ENCODE measurements at places on chromosomes 1 and 21.

DNA sequence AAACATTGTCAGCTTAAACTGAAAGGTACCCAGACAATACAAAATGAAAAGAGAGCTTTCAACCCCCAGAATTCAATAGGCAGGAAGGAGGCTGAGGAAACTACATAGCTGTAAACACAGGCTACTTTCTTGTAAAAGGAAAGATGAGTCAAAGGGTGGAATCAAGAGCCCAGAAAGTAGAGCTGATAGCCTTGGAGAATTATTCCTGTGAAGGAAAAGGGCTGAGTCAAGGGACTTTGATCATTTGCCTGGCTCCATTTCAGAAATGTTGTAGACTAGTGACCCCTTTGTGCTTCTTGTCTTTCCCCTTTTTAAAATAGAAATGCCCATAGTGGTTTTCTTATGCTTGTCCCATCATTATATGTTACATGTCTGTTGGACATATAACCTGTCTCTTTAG, 597.6 kb downstream of the ADGRL2 start:
- DNase-seq: no peak
- no peaks in the 10 kb centered on the region for H3K27me3 ChIP-seq
- no peak overlapping the region for H3K4me3 ChIP-seq
- H3K4me1 ChIP-seq: peaks cover under 1% of the 10 kb centered on the region
- no peak overlapping the region for H3K27ac ChIP-seq
- H3K36me3 ChIP-seq: no peaks in the 10 kb centered on the region

DNA sequence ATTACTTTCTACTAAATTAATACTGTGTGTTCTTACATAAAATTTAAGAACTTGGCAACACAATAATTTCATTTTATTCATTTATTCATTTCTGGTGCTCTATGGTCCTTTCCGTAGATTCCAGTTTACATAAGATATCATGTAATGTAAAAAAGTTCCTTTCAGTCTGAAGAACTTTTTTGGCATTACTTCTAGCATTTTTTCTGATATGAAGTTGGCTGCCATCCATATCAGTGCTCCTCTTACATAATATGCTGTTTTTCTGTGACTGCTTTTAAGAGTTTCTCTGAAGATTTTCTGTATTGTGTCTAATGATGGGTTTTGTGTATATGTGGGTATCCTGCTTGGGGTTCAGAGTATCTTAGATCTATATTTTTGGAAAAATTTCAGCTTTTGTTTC, 34.8 kb downstream of the LIN9 start:
- H3K27ac ChIP-seq: peak overlapping the region; percentile 72
- no peak overlapping the region for H3K4me3 ChIP-seq
- H3K4me1 ChIP-seq: peaks cover 4% of the 10 kb centered on the region
- no peak for DNase-seq
- H3K27me3 ChIP-seq: no peaks in the 10 kb centered on the region
- no peaks in the 10 kb centered on the region for H3K36me3 ChIP-seq

GRCh38 chr1:155969377-155969791, 9.0 kb downstream of the ARHGEF2 start:
- no peak overlapping the region for H3K4me3 ChIP-seq
- H3K4me1 ChIP-seq: peaks cover 76% of the 10 kb centered on the region
- H3K27ac ChIP-seq: peak overlapping the region; percentile 66
- DNase-seq: no peak
- H3K36me3 ChIP-seq: peaks cover 44% of the 10 kb centered on the region
- no peaks in the 10 kb centered on the region for H3K27me3 ChIP-seq

GRCh38 chr1:54649130-54649898, 7.7 kb downstream of the MROH7 start:
- no peak for DNase-seq
- no peak overlapping the region for H3K4me3 ChIP-seq
- H3K27me3 ChIP-seq: no peaks in the 10 kb centered on the region
- H3K27ac ChIP-seq: no peak overlapping the region
- H3K36me3 ChIP-seq: no peaks in the 10 kb centered on the region

GRCh38 chr1:246040200-246040890, 466.7 kb downstream of the SMYD3 start:
- H3K27ac ChIP-seq: no peak overlapping the region
- no peaks in the 10 kb centered on the region for H3K27me3 ChIP-seq
- H3K4me1 ChIP-seq: no peaks in the 10 kb centered on the region
- H3K36me3 ChIP-seq: no peaks in the 10 kb centered on the region
- DNase-seq: no peak

DNA sequence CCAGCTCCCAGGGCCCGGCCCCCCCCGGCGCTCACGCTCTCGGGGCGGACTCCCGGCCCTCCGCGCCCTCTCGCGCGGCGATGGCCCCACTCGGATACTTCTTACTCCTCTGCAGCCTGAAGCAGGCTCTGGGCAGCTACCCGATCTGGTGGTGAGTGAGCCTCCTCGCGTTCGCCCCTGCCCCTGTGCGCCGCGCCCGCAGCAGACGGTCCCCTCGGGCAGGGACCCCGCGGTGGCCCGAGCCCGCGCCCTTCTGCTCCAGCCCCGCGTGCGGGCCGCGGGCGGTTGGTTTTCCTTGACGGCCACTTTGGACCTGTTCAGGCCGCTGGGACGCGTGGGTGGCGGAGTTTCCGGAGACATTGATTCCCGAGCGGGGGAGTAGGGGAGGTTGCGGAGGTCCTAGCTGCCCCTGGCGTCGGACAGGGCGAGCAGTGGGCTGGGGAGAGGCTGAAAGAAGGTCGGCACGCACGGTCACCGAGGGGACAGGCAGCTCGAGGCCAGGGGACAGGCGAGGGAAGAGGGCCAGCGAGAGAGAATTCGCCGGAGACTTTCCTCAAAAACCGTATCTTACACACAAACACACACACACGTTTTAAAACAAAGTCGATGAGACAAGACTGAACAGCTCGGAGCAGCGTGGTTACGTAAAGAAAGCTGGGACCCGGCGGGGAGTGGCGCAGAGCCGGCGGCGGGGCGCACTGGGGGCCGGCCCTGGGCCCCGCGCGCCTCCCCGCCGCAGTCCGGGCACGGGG, 427 bp downstream of the WNT3A start:
- DNase-seq: no peak
- no peaks in the 10 kb centered on the region for H3K36me3 ChIP-seq
- H3K27ac ChIP-seq: no peak overlapping the region
- peaks cover 4% of the 10 kb centered on the region for H3K4me1 ChIP-seq
- H3K4me3 ChIP-seq: no peak overlapping the region

DNA sequence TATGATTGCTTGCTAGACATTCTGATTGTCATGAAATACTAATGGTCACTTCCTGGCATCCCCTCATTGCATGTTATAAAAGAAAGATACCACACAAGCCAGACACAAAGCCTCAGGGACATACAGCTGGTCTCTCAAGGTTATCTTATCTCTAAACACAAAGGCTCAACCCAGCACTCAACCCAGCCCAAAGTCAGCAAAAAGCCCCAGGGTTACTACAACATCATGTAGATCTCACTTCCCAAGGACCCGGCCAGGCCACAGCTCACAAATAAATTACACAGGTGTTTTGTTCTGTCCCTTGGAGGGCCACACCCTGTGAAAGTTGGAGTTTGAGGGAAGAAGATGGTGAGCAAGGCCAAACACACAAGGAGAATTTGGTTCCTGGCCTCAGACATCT, 109.7 kb upstream of the BARHL2 start:
- no peaks in the 10 kb centered on the region for H3K27me3 ChIP-seq
- no peaks in the 10 kb centered on the region for H3K4me1 ChIP-seq
- DNase-seq: no peak
- H3K36me3 ChIP-seq: no peaks in the 10 kb centered on the region

GRCh38 chr1:165875171-165875570, 47.8 kb downstream of the UCK2 start:
- H3K4me1 ChIP-seq: no peaks in the 10 kb centered on the region
- no peak for DNase-seq
- no peaks in the 10 kb centered on the region for H3K36me3 ChIP-seq
- H3K4me3 ChIP-seq: no peak overlapping the region
- no peaks in the 10 kb centered on the region for H3K27me3 ChIP-seq
- H3K27ac ChIP-seq: no peak overlapping the region

GRCh38 chr1:67150931-67151330, 15.3 kb upstream of the IL23R start:
- H3K36me3 ChIP-seq: no peaks in the 10 kb centered on the region
- H3K27me3 ChIP-seq: no peaks in the 10 kb centered on the region
- no peak overlapping the region for H3K27ac ChIP-seq
- DNase-seq: no peak

GRCh38 chr1:226677027-226678020, 61.8 kb downstream of the ITPKB start:
- peak overlapping the region; percentile 42 for H3K4me3 ChIP-seq
- peaks cover 71% of the 10 kb centered on the region for H3K4me1 ChIP-seq
- peak overlapping the region; percentile 79 for H3K27ac ChIP-seq
- peak; percentile 66 for DNase-seq
- no peaks in the 10 kb centered on the region for H3K36me3 ChIP-seq
- no peaks in the 10 kb centered on the region for H3K27me3 ChIP-seq

DNA sequence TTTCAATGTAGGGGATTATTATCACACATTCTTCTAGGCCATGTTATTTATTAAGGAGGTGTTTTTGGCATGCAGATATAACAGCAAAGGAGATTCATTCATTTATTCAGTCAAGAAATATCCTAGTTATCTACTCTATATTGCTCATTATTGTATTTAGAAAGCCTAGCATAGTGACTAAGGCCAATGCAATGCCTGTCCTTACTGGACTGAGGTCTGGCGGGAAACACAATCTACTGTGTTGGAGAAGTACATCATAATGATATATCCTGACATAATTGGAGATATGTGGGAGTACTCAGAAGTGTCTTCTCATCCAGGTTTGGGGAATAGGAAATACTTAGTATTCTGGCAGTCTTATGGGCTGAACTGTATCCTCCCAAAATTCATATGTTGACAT, 421.5 kb upstream of the USP24 start:
- no peaks in the 10 kb centered on the region for H3K27me3 ChIP-seq
- H3K36me3 ChIP-seq: no peaks in the 10 kb centered on the region

DNA sequence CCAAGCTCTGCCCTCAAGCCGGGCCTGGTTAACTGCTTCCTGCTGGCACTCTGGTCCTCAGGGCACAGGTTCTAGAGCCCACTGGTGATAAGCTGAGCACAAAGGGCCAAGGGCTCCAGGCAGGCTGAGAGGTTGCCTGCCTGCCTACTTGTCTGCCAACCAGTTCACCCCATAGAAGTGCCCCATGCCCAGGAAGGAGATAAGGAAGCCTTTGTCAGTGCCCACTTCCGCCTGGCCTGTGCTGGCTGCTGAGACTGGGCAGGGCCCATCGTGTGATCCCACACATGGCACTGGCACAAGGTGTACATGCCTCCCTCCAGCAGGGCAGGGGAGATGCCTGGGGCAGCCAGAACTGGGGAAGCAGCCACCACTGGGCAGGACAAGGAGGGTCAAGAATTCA, 24.1 kb downstream of the SLC9A1 start:
- no peak overlapping the region for H3K27ac ChIP-seq
- no peak for DNase-seq
- H3K4me1 ChIP-seq: peaks cover 8% of the 10 kb centered on the region
- H3K27me3 ChIP-seq: no peaks in the 10 kb centered on the region
- no peak overlapping the region for H3K4me3 ChIP-seq

GRCh38 chr1:16717336-16718098, 22.8 kb upstream of the RNU1-4 start:
- H3K27me3 ChIP-seq: no peaks in the 10 kb centered on the region
- no peaks in the 10 kb centered on the region for H3K36me3 ChIP-seq
- H3K4me3 ChIP-seq: no peak overlapping the region

- H3K4me1 ChIP-seq: no peaks in the 10 kb centered on the region
- no peak for DNase-seq
- no peaks in the 10 kb centered on the region for H3K36me3 ChIP-seq
- H3K27me3 ChIP-seq: no peaks in the 10 kb centered on the region
- no peak overlapping the region for H3K27ac ChIP-seq
- no peak overlapping the region for H3K4me3 ChIP-seq
Measured at GRCh38 chr1:167440776-167441175, 77.6 kb downstream of the CD247 start.

- peaks cover 4% of the 10 kb centered on the region for H3K4me1 ChIP-seq
- no peak for DNase-seq
- no peak overlapping the region for H3K27ac ChIP-seq
- no peak overlapping the region for H3K4me3 ChIP-seq
- H3K36me3 ChIP-seq: no peaks in the 10 kb centered on the region
Measured at GRCh38 chr1:82160036-82160435, 359.3 kb downstream of the ADGRL2 start.

- no peaks in the 10 kb centered on the region for H3K27me3 ChIP-seq
- no peak overlapping the region for H3K4me3 ChIP-seq
- peaks cover 25% of the 10 kb centered on the region for H3K36me3 ChIP-seq
- no peak for DNase-seq
Measured at GRCh38 chr1:224127925-224128819, 14.3 kb downstream of the FBXO28 start.

DNA sequence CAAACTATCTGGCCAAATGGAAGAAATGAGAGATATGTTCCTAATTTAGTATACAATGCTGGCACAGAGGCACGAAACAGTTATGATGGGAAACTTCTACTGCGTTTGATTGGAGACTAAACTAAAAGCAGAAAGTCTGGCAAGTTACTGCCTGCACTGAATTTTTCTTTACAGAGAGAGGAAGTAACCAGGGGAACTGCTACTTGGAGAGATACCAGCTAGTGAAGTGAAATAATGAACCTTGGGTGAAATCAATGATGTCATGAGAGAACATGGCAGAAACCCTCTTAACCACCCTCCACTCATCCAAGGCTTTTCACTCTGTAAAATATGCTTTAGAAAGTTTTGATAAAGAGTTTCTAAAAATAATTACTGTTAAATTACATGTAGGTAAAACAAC, 29.3 kb downstream of the NIBAN1 start:
- no peaks in the 10 kb centered on the region for H3K27me3 ChIP-seq
- H3K4me1 ChIP-seq: peaks cover 74% of the 10 kb centered on the region
- H3K27ac ChIP-seq: peak overlapping the region; percentile 65

DNA sequence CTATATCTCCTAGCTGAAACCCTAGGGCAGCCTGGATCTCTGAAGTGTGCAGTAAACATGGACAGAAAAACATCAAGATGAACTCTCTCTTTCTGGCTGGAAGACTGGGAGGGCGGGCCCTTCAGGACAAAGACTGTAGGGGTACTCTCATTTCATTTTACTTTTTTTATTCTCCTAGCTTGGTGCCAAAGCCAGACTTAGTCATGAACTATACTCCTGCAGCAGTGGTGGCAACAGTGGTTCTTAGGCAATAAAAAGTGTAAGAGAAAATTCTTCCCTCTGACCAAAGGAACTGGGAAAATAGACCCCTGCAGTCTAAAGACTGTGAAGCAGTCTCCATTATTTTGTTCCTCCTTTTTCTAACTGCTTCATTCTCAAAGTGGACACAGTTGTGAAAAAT, 213.8 kb upstream of the JUN start:
- no peaks in the 10 kb centered on the region for H3K27me3 ChIP-seq
- no peak overlapping the region for H3K4me3 ChIP-seq
- H3K4me1 ChIP-seq: no peaks in the 10 kb centered on the region
- H3K36me3 ChIP-seq: no peaks in the 10 kb centered on the region
- no peak for DNase-seq
- H3K27ac ChIP-seq: no peak overlapping the region

- peak overlapping the region; percentile 94 for H3K4me3 ChIP-seq
- peak overlapping the region; percentile 97 for H3K27ac ChIP-seq
- H3K36me3 ChIP-seq: peaks cover 33% of the 10 kb centered on the region
- no peak for DNase-seq
- peaks cover 40% of the 10 kb centered on the region for H3K4me1 ChIP-seq
Measured at GRCh38 chr1:44803312-44804095, 3.3 kb downstream of the PLK3 start.

All from thoracic aorta (tissue), 2 donors.